ENCODE measurements at places on chromosomes 11 and 22.

- DNase-seq, result no peak
Observed at GRCh38 chr11:34480314-34480713, 33.3 kb downstream of the ELF5 start.

GRCh38 chr11:8365216-8365941 lies 101.7 kb upstream of the LMO1 start:
- no peak for DNase-seq

DNA sequence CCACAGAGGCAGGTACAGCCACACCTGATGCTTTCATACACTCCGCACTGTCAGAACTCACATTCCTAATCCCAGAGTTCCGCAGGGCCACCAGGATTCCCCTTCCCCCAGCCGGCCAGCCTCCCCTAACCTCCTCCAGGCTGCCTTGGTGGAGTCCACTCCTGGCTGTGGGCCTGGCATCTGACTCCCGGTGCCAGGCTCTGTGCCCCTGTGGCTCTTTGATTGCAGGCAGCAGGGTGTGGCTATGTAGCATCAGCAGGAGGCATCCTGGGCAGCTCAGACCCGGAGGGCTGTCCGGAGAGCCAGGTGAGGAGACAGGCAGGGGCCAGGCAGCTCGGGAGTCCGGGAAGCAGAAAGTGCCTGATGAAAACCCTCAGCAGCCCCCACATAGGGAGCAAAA lies 1432.9 kb downstream of the BRD1 start:
- DNase-seq, result no peak

- DNase-seq, result no peak
Observed at GRCh38 chr22:43533656-43534428, 122.0 kb downstream of the MPPED1 start.

DNA sequence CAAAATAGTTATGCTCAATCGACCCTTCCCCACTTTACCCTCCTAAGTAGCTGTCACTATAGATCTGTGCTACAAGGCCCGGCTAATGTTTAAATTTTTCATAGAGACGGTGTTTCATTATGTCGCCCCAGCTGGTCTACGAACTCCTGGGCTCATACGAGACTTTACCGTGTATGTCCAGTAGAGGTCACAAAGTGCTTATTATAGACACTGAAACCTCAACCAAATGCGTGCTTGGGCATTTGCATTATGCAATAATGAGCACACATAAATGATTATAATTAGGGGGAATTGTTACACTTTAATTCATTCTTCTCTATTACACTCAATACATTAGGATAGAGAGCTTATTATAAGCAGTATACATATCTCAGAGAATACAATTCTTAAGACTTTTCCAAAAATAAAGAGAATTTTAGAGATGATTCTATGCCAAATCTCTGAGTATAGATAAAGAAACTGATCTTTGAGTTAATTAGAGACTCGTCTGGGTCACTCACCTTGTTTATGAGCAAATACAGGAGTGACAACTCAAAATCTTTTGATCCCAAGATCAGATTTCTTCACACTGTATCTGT lies 12.5 kb upstream of the MRPL16 start:
- no peak for DNase-seq

GRCh38 chr11:86625544-86625943 lies 46.9 kb downstream of the ME3 start:
- DNase-seq, result no peak

- no peak for DNase-seq
Observed at GRCh38 chr11:130464291-130464812, 15.9 kb downstream of the ADAMTS15 start.

DNA sequence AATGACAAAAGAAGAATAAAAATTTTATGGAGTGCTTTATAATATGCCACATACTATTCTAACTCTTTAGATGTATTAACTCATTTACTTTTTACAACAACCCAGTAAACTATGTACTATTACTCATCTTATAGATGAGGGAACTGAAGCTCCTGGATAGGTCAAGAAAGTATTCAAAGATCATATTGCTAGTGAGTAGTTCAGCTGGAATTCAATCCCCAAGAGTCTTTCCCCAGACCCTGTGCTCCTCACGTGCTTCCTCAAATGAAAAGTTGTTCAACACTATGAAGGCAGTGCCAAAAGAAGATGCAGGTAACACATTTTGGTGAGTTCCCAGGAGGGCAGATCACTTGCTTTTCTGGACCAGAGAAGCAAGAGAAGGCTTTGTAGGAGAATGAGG lies 46.8 kb downstream of the BTG4 start:
- DNase-seq, result no peak

DNA sequence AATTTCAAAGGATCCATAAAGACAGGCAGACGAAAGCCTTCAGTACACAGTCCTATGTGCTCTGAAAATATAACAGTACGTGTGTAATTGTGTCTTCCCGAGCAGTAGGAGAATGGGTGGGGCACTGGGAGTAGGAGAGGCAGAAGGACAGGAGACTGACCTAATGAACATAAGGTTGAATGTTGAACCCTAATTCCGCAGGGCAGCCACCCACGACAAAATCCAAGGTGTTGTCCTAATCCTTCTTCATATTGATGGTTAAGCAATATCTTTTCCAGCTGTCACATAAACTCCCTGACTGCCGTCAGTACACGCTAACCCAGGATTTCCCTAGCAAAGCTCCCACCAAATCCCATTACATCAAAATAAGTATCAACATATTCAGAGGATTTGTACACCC lies 34.5 kb downstream of the SPATA19 start:
- no peak for DNase-seq

DNA sequence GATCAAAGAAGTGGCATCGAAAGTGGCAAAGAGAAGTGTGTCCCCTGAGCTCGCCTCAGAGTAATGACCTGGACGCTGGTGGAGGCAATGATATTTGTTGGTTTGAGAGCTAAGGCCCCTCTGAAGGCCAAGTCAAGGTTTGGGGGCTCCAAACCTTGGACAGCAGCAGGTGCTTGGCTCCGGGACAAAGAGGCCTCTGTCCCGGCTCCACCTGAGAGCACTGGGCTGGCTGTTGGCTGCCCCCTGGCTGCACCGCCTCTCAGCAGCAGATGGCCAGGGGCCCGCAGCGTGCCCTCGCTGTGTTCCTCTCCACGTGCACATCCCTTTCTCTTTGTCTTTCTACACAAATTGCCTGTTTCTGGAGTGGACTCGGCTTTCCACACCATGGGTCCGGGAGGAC lies 301.3 kb downstream of the NTM start:
- DNase-seq, result no peak

DNA sequence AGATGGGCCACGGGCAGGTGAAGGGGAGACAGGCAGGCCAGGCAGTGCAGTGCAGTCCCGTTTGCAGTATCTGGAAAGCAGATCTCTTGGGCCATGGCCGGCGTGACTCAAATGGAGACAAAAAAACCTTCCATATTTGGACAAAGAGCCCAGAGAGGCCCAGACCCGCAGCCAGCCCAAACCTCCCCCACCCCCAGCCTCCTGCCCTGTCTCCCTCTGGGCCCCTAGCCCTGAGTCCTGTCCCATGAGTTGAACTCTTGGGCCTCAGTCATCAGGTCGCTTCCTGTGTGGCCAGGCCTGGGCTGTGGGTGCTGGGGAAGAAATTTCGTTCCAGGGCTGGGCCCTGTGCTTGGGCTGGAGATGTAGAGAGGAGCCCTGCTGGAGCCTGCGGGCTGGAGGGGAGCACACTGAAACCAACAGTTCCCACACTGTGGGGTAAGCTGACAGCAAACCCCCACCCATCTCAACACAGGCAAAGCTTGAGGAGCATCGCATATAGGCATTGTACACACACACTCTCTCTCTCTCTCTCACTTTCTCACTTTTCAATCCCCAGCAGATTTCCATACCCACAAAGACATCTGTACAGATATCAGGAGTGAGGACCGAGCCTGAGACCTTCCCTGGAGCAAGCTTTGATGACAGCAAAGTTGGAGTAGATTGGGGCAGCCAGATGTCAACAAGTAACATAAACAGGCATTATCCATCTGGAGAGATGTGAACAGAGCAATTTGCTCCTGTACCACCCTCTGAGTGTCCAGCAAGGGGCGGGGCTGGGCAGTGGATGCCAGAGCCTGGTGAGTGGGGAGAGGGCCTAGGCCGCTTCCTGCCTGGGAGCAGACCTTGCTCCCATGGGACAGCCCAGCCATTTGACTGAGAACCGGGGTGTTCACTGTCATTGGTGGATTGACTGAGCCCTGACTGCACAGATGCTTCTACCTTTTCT lies 17.2 kb downstream of the ARHGEF17 start:
- DNase-seq, result peak; percentile 84

DNA sequence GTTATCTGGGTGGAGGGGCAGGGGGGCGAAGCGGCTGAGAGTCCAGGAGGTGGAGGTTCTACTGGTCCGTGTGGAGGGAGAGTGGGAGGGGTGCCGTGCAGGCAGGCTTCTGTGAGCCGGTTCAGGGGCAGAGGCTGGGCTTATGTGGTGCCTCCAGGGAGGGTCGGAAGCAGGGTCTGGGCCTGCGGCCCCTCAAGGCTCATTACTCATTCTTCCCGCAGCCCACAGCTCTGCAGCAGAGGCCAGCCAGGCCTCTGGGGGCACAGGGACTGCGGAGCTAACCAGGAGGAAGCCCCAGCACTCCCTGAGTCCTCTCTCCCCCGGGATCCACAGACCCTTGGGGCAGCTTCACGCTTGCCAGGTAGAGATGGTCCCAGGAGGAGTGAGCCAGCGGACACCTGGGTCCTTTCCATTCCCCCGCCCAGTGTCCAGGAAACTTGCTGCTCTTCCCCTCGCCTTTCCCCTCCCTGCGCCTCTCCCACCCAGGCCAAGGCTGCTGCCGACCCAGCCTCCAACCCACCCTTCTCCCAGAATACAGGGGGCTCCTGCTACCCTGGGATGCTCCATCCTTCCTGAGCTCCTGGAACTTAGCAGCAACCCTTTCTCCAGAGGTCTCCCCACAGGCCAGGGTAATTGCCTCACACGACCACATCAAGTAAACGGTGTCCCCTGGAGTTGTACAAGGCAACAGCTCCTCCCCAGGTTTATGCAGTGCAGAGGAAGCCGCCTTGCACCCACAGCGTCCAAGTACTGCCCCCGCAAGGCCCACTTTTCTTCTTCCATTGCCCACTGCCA lies 6.3 kb downstream of the NRXN2 start:
- no peak for DNase-seq

- no peak for DNase-seq
Observed at GRCh38 chr11:116217006-116217405, 555.8 kb downstream of the BUD13 start.

DNA sequence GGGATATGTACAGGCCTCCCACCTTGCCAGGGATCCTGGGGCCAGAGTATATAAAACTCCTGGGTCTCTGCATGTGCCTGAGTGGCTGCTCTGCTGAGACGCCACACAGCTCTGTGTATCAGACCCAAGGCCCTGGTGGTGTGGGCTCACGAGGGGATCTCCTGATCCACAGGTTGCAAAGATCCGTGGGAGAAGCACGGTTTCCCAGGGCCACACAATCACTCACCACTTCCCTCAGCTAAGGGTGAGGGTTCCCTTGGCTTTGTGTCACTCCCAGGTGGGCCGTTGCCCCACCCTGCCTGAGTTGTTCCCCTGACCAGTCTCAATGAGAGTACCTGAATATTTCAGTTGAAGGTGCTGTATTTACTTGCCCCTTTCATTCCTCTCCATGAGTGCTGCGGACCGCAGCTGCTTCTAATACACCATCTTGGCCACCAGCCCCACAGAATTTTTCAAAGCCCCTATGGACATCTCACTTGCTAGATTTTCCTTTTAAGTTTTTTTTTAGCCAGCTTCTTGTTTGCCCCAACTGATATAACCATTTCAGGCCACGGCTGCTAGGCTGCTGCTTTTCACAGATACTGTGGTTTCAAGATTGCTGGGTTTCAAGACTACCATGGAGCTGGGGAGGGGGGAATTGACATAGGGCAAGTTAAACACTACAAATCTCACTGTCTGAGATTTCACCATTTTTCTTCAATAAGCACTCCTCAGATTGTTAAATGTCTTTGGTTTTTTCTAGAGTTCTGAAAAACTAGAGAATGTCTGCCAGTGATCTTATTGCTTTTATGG lies 13.7 kb upstream of the DEPDC7 start:
- no peak for DNase-seq

DNA sequence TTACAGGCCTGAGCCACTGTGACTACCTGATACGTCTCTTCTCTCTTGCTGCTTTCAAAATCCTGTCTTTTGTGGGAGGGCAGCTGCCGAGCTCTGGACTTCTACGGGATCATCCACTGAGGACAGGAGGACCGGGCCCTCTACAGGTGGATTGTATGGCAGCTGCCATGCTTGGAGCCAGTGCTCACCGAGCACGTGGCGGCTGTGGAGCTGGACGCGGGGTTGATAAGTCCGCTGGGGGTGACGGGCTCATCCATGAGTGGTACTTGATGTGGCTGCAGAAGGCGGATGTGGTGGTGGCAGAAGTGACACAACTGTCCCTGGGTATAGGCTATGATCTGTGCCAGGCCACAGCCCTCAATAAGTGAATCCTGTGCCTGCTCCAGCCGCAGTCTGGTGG lies 1.8 kb upstream of the CYP2D6 start:
- no peak for DNase-seq
